ENCODE measurements at places on chromosomes 1 and 21.
A peak's percentile ranks its signal among the peaks of the same experiment; 100 is the strongest.

GRCh38 chr21:31879241-31879650 lies 6.4 kb downstream of the HUNK start:
- DNase-seq = no peak

GRCh38 chr1:244319283-244320132 lies 132.2 kb downstream of the ADSS2 start:
- DNase-seq = peak; percentile 63

GRCh38 chr1:160453443-160453842 lies 53.1 kb downstream of the VANGL2 start:
- no peak for DNase-seq

DNA sequence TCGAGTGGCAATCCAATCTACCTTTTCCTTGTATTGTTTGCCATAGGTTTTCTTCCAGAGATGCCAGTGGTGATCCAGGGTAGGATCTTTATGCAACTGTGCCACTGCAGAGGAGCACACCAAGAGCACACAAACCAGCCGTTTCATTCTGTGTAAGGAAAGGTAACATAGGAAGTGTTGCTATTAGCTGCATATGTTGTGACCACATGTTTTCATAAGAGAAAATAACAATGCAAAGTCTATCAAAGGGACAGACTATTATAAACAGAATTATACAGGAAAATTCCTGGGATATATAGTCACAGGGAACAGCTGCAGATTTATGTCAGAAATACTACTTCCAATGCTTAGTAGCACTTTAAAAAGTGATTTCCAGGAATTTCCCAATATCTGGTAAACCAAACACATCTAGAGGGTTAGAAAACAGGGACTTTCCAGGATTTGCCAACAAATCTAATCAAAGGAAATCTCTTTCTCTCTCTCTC lies 919 bp downstream of the CTSS start:
- no peak for DNase-seq

DNA sequence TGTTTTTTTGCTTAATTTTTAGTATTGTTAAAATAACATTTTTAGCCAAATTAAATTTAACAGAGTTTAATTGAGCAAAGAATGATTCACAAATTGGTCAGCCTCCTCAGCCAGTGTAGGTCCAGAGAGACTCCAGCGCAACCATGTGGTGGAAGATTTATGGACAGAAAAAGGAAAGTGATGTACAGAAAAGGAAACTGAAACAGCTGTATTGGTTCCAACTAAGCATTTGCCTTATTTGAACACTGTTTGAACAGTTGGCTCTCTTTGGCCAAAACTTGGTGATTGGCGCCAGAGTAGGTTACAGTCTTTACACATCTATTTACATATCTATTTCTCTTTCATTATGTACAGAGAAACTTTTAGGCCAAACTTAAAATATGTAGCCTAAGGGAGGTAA lies 19.4 kb downstream of the RPS6KC1 start:
- DNase-seq = no peak

GRCh38 chr1:171344473-171344820 lies 30.5 kb downstream of the FMO4 start:
- DNase-seq = no peak

DNA sequence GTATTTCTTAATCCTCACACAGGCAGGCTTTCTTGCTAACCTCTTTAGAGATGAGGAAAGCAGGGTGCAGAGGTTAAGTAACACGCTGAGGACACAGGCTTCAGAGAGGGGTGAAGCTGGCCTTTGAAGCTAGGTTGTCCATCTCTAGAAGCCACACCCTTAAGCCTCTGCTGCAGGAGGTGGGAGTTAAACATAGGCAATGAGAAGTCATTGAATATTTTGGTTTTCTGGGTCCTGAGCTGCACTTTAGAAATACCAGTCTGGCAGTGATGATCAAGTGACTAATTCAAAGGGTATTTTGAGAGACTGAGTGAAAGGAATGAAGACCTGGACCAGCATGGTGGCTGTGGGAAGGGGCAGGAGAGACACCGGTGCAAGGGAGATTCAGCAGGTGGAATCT lies 9.9 kb downstream of the KCNJ15 start:
- no peak for DNase-seq

DNA sequence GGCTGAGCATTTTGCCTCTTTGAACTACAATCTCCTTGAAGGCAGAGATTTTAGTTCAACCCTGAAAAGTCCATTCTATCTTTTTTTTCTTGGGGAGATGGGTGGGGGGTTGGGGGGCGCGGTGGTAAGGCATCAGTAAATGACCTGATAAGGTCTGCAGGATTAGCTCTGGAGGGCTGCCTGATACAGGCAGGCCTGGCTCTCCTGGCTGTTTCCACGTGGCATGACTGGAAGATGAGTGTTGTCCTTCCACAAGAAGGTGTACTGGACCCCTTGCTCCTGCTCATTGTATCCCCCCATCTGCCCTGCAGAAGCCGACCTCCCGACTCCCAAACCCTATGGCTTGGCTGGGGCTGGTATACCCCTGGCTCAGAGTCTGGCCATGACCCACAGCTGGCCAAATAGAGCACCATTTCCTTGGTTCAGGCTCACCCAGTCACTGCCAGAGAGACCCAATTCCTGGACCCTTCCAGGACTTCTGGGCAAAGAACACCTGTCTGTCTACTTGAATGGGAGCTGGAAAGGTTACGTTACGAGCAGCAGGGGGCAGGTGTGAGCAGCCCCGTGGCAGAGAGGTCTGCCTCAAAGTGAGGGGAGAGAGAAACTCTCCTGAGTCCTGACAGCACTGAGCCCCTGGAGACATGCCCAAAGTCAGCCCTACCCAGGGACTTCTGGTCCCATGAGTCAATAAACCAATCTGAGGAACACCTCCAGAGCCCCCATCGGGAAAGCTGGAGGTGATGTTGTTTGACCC lies 17.0 kb downstream of the DHRS3 start:
- peak; percentile 77 for DNase-seq

- no peak for DNase-seq
Measured at GRCh38 chr21:45580181-45580575, 37.9 kb upstream of the SLC19A1 start.

DNA sequence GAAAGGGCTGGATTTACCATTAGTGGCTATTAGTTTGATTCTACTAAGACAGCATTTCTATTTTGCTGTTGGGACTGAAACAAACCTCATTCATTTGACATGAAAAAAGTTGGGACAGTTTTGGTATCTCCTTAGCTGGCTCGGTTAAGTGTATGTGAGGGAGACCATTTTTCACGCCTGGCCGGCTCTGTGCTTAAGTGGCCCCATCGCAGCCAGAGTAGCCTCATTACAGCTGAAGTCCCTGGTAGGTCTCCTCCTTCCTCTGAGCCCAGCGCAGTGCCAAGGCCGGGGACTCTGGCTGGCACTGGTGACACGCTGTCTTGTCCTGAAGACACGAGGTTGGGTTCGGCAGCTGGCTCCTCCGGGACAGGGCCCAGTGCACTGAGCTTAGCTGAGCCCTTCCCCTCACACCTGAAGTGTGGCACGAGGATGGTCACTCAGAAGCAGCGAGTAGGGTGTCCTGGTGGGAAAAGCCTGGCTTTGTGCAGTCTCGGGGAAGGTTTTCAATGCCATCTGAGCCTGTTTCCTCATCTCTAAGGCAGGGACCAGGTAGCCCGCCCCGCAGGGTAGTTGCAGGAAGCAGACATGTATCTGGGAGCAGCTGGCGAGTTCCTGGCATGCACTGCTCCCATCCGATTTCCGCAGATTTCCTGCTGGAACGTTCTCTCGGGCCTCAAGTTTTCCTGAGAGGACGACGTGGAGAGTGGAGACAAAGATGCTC lies 196.5 kb downstream of the DYRK1A start:
- DNase-seq = no peak

- no peak for DNase-seq
Measured at GRCh38 chr1:184987696-184988095, 13.4 kb upstream of the NIBAN1 start.

DNA sequence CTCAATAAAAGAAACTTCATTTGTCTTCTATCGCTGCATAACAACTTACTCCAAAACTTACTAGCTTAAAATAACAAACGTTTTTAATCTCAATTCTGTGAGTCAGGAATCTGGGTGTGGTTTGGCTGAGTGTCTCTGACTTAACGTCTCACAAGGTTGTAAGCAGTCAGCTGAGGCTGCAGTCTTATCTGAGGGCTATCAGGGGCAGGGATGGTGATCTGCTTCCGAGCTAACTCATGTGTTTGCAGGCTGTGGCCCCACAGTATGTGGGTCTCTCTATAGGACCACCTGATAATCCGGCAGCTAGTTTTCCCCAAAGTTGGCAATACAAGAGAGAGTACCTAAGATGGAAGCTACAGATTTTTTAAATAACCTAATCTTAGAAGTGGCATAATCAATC lies 234.2 kb upstream of the FGGY start:
- DNase-seq = no peak

GRCh38 chr1:176691251-176692228 lies 228.6 kb downstream of the PAPPA2 start:
- DNase-seq = no peak

DNA sequence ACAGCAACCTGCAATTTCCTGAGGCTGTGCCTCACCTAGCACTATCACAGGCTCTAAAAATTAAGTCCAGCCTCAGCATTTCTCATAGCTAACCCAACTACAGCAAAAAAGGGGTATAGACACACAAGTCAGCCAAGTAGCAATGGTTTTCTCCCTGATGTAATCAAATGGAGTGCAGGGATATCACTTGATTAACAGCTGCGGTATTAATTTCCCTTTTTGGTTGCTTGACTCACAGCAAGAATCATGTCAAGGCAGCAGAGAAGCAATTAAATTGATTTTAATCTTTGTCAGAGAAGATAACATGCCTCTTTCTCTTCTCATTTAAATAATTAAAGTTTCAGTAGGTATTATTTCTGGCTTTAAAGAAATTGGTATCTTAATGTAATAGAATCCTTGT lies 278.9 kb downstream of the RWDD3 start:
- no peak for DNase-seq

- DNase-seq = peak; percentile 56
Measured at GRCh38 chr1:19644681-19645410, 735 bp downstream of the NBL1 start.

GRCh38 chr1:178560871-178561376 lies 48.0 kb downstream of the TEX35 start:
- no peak for DNase-seq

DNA sequence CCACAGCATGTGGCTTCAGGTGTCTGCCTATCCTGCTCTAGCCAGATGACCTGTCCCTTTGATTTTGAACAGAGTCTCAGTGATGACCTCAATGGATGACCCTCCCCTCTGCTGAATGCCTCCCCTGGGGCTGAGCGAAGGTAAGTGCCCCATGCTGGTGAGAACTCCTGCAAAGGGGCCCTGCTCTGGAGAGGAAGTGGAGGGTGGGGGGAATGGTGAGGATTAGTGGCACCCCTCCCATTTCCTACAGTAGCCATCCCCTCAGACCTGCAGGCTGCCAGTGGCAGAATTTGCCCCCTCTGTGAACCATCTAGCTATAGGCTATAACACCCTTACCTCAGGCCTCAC lies 3.7 kb upstream of the PMVK start:
- no peak for DNase-seq

- no peak for DNase-seq
Measured at GRCh38 chr21:44349847-44350772, 3.3 kb upstream of the TRPM2 start.

DNA sequence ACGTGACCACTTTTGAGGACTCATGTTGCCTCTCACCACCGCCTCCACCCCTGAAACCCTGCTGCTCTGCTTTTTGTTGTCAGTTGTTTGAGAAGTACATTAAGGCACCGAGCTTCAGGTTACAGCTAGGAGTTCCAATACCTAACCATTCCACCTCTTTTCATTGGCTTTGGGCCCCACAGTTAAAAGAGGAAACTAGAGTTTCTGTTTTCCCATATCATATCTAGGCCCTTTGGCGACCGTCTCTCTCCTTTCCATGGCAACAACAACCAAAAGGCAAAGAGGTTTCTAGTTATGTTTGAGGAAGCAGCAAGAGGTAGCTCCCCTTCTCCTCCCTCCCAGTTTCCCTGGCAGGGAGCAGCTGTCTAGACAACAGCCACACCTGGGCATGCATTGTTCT lies 5.9 kb downstream of the ANKRD35 start:
- no peak for DNase-seq

DNA sequence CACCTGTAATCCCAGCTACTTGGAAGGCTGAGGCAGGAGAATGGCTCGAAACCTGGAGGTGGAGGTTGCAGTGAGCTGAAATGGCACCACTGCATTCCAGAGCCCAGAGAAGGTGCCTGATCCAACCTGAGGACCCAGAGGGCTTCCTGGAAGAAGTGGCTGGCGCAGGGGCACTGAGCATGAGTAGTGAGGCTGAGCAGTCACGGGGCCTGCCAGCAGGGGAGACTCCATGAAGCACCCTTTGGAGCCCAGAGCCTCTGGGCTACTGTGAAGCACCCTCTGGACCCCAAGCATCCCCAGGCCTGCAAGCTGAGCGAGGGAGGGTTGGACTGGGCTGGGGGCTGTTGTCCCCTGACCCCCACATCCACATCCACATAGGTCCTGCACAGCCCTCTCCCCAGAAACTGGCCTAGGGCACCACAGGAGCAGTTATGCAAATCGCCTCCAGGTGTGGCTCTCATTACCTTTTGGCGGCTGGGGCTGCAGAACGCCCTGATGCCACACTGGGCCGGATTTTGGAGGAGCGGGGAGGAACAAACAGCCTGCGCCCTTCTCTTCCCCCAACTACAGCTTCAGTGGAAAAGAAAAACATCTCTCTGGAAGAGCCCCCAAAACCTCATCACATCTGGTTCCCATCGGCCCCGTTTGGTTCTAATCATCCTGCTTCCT lies 78.2 kb upstream of the TARDBP start:
- DNase-seq = no peak

DNA sequence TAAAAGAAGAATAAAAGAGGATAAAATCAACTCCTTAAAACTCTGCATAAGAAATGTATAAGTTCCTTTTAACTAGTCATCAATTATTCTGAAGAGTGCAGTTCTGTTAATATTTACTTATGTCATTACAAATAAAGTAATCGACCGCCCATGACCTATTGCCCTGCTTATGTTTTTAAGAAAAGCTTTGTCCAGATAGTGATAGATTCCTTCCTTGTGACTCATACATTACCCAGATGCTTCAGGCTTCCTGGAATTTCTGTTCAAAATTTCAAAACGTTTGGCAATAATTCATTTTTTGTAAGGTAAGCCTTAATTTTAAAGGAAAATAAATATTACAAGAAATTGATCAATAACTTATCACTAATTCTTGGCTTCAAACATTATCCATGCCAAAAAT lies 918.2 kb upstream of the ADGRL2 start:
- DNase-seq = no peak

DNA sequence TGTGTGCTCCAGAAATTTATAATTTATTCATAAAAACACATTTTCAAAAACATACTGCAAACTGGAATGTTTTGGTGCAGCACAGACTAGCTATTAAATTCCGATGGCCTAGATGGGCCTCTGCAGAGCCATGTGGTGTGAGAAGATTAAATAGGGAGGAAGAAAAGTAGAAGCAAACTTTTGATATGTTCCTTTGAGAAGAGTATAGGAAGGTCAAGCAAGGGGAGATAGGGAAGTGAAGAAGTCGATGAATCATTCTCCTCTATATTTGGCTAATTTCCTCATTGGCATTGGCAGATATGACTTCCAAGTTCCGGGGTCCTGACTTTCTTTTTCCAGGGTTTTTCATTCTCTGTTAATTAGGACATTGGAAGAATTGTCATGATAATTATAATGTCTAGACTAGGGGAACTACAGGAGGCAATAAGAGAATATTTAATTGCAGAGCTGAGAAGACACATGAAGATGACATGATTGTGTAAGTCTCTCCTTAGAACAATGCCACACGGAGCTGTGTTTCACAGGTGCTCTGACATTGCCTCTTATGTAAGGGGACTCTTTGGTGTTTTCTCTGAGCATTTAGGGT lies 19.3 kb upstream of the ZNF326 start:
- DNase-seq = no peak

- no peak for DNase-seq
Measured at GRCh38 chr1:9649769-9650168, 1.8 kb upstream of the PIK3CD start.

Measured in CD8-positive, alpha-beta T cell (primary cell).